Karpas-422 (cell line): ENCODE measurements at places on chromosomes 5 and 9. TPM values are rescaled to one million over a fixed set of nuclear protein-coding genes. Genes with fewer than 3 reads are reported as not detected.

- DNase-seq, result peak; percentile 90
Measured at GRCh38 chr5:473551-474192, 30.7 kb downstream of the EXOC3 start.

The PCA3 gene
- 0.19 TPM in 1 of 2 replicates, not detected in the other for total RNA-seq

DNA sequence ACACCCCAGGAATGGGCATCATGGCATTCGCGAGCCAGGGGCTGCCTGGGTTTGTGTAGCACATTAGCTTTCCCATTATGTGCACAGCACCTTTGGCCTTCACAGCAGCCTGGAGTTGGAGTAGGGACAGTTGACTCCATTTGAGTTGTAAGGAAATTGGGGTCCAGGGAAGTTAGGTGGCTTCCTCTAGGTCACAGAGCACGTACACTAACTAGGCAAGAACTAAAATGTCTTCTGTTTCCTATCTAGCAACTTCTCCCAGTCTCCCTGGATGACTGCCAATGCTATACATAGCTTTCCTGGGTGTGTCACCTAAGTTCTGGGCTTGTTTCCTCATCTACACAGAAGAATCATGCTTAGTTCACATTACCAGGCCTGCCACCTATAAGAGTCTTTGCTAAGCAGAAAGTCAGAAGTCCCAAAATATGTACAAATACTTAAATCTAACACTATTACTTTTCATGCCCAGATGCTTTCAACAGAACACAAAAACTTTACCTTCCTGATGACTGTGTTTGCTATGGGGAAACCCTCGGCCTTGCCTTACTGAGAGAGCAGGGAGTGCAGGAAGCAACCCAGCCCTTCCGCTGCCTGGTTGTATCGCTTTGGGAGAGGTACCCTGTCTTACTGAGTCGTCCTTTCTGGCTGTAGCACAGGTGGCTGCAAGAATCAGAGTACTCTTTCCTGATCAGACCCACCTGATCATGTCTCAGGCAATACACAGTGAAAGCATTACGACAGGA is 12.0 kb downstream of the MACROH2A1 start:
- no peak for DNase-seq

DNA sequence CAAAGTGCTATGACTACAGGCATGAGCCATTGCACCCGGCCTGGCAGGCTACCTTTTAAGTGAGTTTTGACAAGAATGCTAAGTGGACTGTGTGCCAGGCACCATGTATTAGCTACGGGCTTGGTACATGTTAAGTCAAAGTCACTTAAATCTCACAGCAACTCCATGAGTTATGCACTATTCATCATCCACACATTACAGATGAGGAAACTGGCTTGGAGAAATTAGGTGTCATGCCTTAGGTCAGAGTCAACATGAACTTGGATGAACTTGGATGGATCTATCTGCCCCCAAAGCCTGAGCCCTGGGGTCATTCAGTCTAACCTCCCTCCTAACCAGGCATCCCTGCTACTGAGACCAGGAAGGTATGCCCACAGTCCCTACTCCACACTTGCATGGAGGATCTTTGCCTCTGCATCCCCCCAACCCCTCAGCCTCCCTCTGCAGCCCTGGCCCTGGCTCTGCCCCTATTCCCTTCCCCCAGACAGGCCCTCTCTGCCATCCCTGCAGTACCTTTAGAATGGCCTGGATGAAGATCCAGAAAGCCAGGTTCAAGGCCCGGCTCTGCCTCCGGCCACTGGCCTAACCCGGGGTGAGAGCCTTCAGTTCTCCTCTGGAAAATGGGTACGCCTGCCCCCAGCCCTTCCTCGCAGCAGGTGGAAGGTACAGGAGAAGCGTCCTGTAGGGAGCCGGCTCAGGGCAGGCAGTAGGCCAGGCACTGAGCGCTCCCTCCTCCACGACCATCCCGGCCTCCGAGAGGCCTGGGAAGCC is 685 bp upstream of the ADGRD2 start:
- DNase-seq, result no peak

DNA sequence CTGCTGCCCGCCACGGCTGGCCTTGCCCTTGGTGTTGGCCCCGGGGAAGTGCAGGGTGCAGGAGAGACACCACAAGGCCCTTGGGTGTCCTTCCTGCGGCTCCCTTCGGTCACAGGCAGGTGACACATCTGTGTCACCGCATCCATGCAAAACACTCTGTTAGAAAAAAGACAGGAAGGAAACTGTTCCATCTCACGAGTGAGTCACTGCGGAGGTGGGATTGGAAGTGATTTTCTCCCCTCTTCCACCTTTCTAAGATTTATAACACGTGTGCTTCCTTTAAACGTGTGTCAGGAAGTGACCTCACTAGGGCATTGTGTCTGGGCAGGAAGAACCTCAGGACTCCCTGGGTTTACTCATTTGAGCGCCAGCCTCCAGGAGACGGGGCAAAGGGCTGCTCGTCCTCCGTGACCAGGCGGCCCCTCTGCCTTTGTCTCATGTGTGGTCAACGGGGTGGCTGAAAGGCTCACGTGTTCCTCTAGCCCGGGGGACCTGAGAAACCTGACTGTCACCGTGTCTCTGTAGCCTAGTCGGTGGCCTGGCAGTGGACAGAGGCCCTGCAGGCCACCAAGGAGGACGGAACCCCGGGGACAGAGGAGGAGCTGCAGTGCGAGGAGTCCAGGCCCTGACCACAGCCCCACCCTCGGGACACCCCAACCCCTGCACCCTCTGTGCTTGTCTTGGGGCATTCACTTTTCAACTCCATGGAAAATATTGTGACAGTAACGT is 4.9 kb upstream of the LCN1 start:
- DNase-seq, result no peak
